ENCODE measurements at places on chromosomes 12 and 14.
A peak's percentile ranks its signal among the peaks of the same experiment; 100 is the strongest.

DNA sequence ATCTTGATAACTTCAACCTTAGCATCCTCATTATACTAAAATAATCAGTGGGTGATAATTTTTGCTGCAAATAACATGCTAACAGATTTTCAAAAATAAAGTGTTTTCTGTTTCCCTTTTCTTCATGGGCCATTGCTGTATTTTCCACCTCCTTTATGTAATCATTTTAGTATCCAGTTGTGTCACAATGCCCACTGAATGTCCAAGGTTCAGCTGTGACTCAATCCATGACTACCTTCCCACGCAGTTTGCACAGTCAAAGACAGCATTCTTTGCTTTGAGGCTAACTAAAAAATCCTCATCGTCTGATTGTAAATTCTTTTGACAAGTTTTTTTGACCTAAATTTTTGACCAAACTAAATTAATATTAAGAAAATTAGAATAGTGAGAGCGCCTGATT is 474.1 kb downstream of the FLRT2 start:
- no peak for DNase-seq

DNA sequence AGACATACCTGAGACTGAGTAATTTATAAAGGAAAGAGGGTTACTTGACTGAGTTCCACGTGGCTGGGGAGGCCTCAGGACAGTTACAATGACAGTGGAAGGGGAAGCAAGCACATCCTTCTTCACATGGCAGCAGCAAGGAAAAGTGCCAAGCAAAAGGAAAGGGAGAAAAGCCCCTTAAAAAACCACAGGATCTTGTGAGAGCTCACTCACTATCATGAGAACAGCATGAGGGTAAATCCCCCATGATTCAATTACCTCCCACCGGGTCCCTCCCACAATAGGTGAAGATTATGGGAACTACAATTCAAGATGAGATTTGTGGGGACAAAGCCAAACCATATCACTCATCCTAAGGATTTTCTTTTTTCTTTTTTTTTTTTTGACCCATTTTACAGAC is 177.8 kb upstream of the EEA1 start:
- DNase-seq = no peak

GRCh38 chr12:76256321-76256720 is 91.9 kb downstream of the BBS10 start:
- DNase-seq = no peak

DNA sequence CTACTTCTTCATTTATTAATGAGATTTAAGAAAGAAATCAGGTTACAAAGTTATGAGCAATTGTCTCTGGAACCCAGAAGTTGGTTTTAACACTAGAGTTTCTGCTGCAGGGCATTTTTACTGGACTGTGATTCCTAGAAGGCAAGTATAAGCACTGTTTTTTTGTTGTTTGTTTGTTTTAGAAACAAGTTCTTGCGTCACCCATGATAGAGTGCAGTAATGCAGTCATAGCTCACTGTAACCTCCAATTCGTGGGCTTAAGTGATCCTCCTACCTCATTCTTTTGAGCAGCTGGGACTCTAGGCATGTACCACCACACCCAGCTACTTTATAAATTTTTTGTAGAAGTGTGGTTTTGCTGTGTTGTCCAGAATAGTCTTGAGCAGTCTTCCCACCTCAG is 25.6 kb downstream of the RAP1B start:
- no peak for DNase-seq

DNA sequence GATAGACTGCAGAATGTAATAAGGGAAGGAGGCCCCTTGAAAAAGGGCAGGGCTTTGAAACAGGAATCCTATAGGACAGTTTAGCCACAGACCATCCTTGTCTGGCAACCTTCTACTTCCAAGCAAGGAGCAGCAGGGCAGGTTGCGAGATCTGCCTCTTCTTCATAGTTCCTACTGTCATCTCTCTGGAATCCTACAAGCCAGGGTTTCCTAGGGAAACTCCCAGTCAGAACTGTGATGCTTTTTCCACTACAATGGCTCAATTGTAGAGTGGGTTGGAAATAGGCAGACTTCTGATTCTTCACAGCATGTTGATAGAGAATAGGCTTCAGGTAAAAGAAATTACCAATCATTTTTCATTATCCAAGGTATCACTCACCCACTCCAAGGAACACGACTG is 186.3 kb downstream of the DACT1 start:
- no peak for DNase-seq

- no peak for DNase-seq
These were observed 39.1 kb downstream of the FGD6 start for GRCh38 chr12:95178136-95178535.

- DNase-seq = peak; percentile 25
These were observed 68.6 kb upstream of the USP15 start for GRCh38 chr12:62191491-62192179.

DNA sequence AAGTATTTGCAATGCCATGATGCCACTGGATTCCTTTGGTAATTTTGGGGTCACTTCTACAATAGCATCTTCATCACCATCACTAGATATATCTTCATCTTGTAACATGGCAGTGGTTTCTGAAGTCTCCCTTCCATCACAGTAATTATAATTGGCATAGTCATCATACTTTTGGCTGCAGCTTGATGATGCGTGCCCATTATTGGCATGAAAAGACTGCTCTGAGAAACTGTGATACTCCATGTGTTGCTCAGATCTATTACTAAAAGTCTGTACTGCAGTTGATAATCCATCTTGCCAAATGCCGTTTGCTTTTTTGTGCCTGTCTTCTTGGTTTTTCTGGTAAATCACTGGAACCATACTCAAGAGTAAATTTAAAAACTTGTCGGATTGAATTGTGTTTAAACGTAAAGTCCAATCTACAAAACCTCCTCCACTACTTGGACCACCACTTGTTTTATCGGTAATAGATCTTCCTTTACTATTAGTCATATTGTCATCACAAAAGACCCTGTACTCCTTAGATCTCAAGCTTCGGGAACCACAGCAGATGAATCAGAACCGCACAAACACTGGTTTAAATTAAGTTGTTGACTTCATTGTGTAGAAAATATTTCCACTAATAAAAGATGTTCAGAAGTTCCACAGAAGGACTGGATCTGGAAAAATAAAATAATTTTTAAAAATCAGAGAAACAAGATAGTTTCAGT is 29.9 kb downstream of the SLC41A2 start:
- DNase-seq = no peak

GRCh38 chr14:22509751-22510300 is 79.2 kb downstream of the DAD1 start:
- no peak for DNase-seq

DNA sequence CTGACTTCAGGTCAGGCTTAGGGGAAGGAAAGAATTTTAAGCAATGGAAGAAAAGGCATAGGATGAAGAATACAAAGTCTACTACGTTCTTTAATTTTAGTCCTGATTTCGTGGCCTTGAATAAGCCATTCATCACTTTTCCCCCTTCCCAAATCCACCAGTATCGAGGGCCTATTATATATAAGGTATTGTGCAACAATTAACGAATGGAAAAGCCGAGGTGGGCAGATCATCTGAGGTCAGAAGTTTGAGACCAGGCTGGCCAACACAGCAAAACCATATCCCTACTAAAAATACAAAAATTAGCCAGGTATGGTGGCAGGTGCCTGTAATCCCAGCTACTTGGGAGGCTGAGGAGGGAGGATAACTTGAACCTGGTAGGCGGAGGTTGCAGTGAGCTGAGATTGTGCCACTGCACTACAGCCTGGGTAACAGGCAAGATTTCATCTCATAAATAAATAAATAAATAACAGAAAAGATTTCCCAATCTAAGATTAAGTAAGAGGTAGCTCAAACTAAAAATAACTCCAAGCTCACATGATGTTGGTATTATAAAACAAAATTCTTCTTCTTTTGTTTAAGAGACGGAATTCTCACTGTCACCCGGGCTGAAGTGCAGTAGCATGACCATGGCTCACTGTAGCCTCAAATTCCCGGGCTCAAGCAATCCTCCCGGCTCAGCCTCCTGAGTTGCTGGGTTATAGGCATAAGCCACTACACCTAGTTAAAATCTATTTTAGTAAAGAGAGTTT is 58.3 kb upstream of the NR2C1 start:
- no peak for DNase-seq

DNA sequence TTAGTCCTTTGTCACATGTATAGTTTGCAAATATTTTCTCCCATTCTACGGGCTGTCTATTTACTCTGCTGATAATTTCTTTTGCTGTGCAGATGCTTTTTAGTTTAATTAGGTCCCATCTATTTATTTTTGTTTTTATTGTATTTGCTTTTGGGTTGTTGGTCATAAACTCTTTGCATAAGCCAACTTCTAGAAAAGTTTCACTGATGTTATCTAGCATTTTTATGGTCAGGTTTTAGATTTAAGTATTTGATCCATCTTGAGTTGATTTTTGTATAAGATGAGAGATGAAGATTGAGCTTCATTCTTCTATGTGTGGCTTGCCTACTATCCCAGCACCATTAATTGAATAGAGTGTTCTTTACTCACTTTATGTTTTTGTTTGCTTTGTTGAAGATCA is 1008.4 kb upstream of the ATXN7L3B start:
- no peak for DNase-seq

DNA sequence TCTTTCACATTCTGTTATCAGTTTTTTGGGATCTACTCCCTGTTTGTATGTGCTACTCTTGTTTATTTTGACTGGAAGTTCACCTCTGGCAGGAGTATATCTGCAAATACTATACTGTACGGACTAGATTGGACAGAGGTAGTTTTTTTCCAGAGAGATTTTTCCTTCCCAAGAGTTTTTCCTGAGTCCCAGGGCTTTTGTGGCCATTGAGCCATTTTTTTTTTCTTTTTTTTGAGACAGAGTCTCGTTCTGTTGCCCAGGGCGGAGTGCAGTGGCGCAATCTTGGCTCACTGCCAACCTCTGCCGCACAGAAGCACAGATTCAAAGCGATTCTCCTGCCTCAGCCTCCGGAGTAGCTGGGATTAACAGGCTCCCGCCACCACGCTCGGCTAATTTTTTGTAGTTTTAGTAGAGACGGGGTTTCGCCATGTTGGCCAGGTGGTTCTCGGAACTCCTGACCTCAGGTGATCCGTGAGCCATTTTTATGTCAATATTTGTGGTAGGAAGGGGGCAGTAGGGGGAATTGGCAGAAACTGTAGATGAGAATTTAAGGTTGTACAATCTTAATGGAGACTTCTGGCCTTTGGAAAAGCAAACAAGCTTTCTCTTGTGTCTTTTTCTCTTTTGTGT is 19.4 kb downstream of the KTN1 start:
- no peak for DNase-seq

- DNase-seq = no peak
These were observed 56.1 kb upstream of the TCL1A start for GRCh38 chr14:95769976-95770375.

- DNase-seq = no peak
These were observed 232.1 kb downstream of the NAV3 start for GRCh38 chr12:78062786-78063185.

- DNase-seq = no peak
These were observed at the start of gene GRIP1 for GRCh38 chr12:66678338-66679275. Gene GRIP1, minus strand, starts transcription at chr12:66679076. Its CDS starts 172 bp downstream, at chr12:66678904.

DNA sequence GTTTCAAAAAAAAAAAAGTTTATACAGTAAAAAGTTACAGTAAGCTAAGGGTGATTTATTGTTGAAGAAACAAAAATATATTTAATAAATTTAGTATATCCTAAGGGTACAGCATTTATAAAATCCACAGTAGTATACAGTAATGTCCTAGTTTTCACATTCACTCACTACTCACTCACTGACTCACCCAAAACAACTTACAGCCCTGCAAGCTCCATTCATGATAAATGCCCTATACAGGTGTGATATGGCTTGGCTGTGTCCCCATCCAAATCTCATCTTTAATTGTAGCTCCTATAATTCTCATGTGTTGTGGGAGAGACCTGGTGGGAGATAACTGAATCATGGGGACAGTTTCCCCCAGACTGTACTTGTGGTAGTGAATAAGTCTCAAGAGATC is 61.7 kb downstream of the TC2N start:
- DNase-seq = no peak

GRCh38 chr14:74562515-74563232 is 49.4 kb downstream of the LTBP2 start:
- no peak for DNase-seq

GRCh38 chr14:58631732-58632131 is 6.0 kb upstream of the DACT1 start:
- DNase-seq = no peak

DNA sequence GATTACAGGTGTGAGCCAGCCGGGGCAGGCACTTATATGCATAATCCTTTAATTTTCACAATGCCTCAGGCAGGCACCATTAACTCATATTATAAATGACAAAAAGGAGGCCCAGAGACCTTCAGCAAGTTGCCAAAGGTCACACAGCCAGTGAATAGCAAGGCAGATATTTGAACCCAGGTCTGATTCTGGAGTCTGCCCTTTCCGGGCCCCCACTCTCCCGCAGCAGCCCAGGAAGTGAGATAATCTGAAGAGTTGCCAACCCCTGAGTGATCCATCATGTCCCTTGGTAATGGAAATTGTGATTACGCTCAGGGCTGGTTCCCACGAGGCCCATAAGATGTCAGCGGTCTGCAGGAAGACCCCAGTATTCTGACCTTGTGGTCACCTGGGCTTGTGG is 95.3 kb upstream of the MED13L start:
- DNase-seq = no peak

DNA sequence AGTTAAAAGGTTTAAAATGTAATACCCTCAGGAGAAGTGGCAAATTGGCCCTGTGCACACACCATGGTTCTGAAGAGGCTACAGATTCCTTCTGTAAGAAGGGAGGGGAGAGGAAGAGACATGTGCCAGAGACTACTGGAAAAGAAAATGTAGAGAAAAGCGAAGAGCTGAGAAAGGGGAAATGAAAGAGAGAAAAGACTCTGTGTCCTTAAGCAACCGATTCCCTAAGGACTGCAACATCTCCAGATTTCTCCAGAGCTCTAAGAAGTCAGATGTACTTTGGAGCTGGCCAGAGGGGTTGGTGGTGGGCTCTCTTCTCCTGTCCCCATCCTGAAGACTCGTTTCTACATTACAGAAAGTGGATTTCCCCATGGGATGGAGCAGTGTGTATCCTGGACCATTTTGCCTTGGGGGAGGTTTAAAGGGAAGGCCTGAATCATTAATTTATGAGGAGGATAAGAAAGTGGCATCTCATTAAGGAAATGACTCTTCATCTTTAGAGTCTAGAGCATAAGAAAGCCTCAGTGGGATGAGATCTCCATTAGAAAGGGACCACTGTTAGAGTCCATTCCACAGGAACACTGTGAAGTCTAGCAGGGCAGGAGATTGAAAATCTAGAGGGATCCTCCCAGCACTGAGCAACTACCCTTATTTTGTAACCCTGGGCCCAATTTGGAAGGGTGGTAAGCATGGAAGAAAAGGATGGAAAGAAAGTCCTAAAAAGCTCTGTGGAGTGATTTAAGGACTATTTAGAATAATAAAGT is 45.5 kb upstream of the FUT8 start:
- DNase-seq = no peak

GRCh38 chr12:106142591-106143261 is 4.0 kb upstream of the NUAK1 start:
- DNase-seq = no peak
